ENCODE measurements at places on chromosomes 5 and 9. TPM values are rescaled to one million over a fixed set of nuclear protein-coding genes. Genes with fewer than 3 reads are reported as not detected.

Gene RASGEF1C
- polyA plus RNA-seq: 0.13 TPM

Gene PRPF4
- polyA plus RNA-seq: 5.1 TPM

Gene IFNK
- not detected for polyA plus RNA-seq

Gene CHSY3
- 0.14 TPM for polyA plus RNA-seq

Gene LECT2
- not detected for polyA plus RNA-seq

Gene PCA3
- polyA plus RNA-seq: 0.35 TPM

Gene HEMGN
- not detected for polyA plus RNA-seq

Gene SCGB3A2
- polyA plus RNA-seq: 0.13 TPM

Gene FOXI1
- polyA plus RNA-seq: not detected

Gene ANKRD31
- polyA plus RNA-seq: 0.26 TPM

Gene TMEM215
- not detected for polyA plus RNA-seq

Gene PCDHA4
- polyA plus RNA-seq: 0.05 TPM

Gene BTNL3
- polyA plus RNA-seq: 0.06 TPM

Gene SUSD1
- polyA plus RNA-seq: 1.8 TPM

Gene STK32A
- 0.09 TPM for polyA plus RNA-seq

Gene CCL27
- 0.58 TPM for polyA plus RNA-seq

Gene ZNF366
- polyA plus RNA-seq: 0.21 TPM

Gene PCDHGB4
- polyA plus RNA-seq: 0.37 TPM

Gene SLC6A3
- 0.11 TPM for polyA plus RNA-seq

Gene PCDHGA2
- 0.14 TPM for polyA plus RNA-seq

Gene AGPAT2
- polyA plus RNA-seq: 100 TPM

Gene SOX30
- 0.04 TPM for polyA plus RNA-seq

Gene CAMLG
- 25.6 TPM for polyA plus RNA-seq

Gene SLC36A3
- not detected for polyA plus RNA-seq

Gene PCDHAC1
- 0.01 TPM for polyA plus RNA-seq

Gene RLN1
- 0.21 TPM for polyA plus RNA-seq

Gene SPATA31E1
- polyA plus RNA-seq: not detected

Gene EDIL3
- 1.6 TPM for polyA plus RNA-seq

Gene UBE2D2
- 43.4 TPM for polyA plus RNA-seq

Gene MCCC2
- 22.5 TPM for polyA plus RNA-seq

Gene CDKN2B-AS1
- 0.47 TPM for polyA plus RNA-seq

Gene PCDH1
- polyA plus RNA-seq: 36.4 TPM

Gene SPATA31D4
- not detected for polyA plus RNA-seq

Gene PCDHGA6
- 0.63 TPM for polyA plus RNA-seq
